ENCODE measurements at places on chromosomes 7 and 10.

- DNase-seq, result no peak
Measured at GRCh38 chr10:6396652-6397051, 183.4 kb downstream of the PRKCQ start.

DNA sequence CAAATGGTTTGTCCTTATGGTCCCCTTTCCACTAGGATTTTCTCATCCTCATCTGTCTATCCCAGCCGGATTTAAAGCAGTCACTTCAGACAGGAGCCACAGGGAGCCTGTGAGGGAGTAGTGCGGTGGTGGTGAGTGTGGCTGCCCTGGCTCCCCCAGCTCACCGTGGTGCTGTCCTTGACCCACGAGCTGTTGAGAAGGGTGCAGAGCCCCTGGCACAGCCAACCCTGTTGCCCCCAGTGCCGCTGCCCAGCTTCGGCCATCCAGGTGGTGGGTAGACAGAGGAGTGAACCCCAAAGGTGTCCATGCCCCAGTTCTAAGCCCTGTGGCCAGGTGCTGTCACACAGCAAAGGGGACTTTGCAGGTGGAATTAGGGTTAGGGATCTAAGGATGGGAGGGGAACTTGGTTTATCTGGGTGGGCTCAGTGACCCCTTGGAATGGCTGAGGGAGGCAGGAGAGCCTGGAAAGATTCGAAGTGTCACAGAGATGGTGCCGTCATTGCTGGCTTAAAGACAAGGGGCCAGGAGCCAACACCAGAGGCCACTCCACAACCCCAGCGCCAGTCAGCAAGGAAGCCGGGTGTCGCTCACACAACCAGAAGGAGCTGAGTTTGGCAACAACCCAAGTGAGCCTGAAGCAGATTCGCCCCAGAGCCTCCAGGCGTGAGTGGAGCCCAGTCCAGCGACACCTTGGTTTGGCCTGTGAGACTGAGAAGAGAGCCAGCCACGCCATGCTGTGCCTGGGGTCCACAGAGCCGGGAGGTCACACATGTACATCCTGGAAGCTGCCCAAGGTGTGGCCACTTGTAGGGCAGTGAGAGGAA, 142.4 kb downstream of the ADCY1 start:
- no peak for DNase-seq

GRCh38 chr7:7820409-7820808, 102.0 kb upstream of the RPA3 start:
- DNase-seq, result no peak

DNA sequence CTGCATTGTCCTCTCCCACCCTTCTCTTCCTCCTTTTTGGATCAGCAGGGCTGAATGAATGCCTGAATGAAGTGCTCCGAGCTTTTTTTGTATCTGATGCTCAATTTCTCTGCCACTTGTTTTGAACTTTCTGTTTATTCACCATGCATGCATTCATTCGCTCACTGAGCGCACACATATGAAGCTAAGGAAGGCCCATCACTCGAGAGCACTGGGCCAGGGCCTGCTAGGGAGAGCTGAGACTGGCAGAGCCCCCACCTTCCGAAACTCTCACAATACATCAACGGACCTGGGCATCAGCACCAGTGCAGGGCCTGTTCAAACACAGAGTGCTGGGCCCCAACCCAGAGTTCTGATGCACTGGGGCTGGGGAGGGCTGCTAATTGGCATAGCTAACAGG, 45.7 kb downstream of the RPS24 start:
- no peak for DNase-seq

DNA sequence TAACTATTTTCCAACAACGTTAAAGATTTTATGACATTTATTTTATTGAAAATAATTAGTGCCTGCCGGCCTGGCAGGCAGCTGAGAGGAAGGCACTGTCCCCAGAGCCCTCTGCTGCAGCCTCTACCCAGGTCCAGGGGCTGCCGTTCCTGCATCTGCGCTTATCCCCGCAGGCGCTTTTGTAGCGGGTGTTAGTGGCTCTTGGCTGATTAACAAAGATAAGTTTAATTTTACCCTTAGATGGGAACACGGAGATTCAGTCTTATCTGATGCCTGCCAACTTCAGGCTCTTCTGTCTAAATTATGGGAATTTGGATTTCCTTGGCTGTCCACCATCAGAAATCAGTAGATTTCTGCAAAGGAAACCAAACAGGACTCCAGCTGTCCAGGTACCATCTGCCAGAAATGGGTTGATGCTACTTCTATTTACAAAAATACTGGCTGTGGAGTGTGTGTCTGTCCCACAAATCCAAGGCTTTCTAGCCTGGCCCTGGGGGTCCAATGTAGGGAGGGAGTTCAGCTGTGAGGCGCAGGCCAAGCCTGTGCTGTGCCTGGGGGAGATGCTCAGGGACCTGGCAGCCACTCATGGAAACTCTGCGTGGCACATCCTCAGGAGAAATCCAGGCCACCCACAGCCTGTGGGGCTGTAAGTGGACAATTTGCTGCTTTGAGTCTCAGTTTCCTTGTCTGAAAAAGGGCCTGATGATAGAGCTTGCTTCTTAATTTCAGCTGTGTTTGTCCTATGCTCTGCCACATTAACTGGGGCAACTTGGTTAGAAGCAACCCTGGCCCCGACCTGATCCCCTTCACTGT, 62.0 kb upstream of the IGFBP3 start:
- DNase-seq, result no peak

GRCh38 chr7:23474829-23475575, 4.7 kb upstream of the IGF2BP3 start:
- DNase-seq, result no peak

DNA sequence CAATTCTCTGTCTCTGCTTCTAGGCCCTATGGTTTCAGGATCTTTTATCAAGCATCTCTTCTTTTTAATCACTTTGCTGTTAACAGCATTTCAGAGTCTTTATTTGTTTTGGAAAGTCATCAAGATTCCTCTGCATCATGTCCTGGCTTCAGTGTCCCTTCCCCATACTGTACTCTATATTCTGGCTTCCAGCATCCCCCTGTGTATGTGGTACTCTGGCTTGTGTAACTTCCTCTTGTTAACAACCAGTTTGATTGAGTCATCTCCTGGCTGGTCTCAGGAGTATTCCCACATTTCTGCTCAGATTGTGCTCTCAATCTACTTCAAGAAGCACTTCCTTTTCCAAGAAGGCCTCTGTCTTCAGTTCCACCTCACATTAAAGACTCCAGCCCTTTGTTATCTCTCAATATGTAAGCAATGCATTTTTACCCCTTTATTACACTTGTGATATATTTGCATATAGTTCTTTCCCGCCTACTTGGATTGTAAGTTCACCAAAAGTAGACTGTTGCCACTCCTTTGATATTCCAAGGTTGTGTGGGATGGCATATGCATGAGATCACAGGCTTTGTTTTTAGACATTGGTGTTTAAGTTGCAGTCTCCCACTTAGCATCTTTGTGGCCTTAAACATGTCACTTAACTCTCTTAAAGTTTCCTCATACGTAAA, 15.1 kb upstream of the ATE1 start:
- no peak for DNase-seq

GRCh38 chr7:22406715-22407114, 49.8 kb upstream of the RAPGEF5 start:
- DNase-seq, result no peak

Measured in activated effector memory CD4-positive, alpha-beta T cell treated with Interleukin-2 at 50 U/mL for 16 hours (primary cell).